ENCODE measurements at places on chromosomes 5 and 9.

DNA sequence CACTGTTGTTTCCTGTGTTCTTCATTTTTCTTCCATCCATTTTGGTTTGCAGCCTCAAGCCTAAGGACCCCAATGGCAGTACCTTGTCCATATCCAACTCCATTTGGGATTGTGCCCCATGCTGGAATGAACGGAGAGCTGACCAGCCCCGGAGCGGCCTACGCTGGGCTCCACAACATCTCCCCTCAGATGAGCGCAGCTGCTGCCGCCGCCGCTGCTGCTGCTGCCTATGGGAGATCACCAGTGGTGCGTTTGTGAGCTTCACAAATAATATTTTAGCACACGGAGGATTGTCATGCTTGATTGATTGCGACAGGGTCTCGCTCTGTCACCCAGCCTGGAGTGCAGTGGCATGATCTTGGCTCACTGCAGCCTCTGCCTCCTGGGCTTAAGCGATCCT lies 136.8 kb downstream of the TLE4 start:
- no peak for DNase-seq

DNA sequence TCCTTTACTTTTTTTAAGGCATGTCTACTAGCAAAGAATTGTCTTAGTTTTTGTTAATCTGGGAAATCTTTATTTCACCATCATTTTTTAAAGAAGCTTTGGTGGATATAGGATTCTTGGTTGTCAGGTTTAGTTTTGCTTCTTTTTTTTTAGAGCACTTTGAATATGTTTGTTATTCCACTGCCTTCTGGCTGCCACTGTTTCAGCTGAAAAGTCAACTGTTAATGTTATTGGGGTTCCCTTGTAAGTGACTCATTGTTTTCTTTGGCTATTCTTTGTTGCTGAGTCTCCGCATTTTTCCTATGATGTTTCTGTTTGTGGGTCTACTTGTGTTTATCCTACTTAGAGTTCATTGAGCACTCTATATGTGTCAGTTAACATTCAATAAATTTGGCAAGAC lies 44.4 kb downstream of the PHAX start:
- DNase-seq, result no peak

DNA sequence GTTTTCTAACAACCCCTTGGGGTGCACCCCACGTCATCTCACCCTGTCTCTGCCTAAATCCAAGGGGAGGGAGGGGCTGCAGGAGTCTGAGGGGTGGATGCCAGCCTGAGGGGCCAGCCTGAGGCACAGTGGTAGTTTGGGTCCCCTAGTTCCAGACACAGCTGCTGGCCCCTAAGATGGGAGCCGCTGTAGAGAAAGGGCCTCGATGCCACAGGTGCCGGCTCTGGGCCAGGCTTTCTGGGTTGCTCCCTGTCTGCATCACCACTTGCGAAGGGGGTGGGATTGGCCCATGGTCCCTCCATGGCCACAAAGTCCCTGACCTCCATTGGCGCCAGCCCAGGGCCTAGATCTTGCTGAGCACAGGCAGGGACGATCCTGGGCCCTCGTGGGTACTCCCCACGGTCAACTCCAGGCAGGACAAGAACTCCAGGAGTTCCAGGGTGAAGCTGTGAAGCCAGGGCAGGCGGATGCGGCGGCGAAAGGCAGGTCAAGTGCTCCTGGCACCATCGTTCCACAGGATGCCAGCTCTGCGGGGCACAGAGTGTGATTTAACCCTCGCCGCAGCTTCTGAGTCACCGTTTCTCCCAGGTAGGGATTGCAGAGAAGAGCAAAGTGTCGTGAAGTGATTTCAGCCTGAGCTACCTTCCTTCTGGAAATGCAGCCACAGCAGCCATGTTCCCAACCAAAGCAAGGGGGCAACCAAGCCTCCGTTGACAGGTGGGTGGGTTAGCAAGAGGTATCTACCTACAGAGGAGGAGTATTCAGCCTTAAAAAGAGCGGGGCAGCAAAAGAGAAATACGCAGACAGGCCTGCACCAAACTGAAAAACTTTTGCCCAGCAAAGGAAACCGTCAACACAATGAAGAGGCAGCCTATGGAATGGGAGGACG lies 41.6 kb upstream of the EXOC3 start:
- DNase-seq, result no peak

- DNase-seq, result no peak
These were observed 69.0 kb downstream of the WNK2 start for GRCh38 chr9:93252781-93253530.

DNA sequence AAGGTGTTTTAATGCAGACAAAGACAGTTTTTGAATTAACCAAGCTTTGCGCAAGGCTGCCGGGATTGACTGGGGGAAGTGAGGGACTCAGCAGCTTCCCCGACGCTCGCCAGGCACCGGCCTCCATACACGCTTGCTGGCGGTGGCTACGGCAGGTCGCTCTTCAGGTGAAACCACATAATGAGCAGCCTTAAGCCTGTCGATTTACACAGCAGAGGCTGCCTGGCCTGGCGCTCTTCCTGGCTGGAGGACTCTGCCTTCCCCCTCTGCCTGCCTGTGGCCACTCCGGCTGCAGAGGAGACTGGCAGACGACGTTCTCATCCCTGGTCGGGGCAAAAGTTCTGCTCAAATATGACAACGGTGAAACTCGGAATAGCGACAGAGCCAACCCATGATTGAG lies 9.0 kb upstream of the NOTCH1 start:
- no peak for DNase-seq

- DNase-seq, result no peak
These were observed 109.1 kb upstream of the ELL2 start for GRCh38 chr5:96070622-96071225.

DNA sequence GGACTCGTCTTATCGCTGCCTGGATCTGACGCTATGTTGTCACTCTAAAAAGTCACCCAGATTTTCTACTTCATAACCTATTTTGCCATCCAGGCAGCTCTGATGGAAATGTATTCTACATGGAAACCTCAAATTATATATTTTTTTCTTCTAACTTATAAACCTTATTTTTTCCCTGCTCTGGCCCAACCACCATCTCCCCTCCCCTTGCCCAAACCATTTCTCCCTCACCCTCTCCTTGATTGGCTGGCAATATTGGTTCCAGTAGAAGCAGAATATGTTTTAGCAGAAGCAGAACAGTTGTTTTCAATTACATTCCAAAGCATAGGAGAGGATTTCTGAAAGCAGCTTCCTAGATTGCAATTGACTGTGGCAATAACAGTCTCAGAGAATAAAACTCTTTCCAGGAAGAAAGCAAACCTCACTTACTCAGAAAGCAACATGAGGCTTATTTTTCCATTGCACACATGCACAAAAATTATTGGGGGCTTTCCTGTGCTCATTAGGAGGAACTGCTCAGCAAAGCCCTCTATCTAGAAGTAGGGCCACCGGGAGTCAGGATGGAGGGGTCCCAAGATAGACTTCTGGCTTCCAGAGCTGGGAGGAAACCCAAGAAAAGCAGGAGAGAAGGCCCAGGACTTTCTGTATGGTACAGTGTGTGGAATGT lies 191.8 kb downstream of the ESM1 start:
- no peak for DNase-seq

DNA sequence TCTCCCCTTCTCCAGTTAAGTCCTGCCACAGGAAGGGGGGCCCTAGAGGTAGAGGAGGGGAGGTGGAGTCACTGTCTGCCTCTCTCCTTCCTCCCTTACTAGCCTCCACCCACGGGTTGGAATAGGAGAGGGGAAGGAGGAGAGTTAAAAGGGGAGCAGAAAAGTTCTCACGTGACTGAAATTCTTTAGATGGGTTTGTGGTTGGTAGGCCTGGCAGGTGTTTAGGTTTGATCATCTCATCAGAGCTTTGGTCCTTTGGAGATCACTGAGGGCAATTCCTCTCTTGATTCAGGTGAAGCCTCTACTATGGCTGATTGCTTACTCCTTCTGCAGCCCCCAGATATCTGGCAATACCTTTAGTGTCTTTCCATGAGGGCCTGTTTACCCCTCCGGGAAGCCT lies 24.9 kb upstream of the C5orf63 start:
- no peak for DNase-seq

DNA sequence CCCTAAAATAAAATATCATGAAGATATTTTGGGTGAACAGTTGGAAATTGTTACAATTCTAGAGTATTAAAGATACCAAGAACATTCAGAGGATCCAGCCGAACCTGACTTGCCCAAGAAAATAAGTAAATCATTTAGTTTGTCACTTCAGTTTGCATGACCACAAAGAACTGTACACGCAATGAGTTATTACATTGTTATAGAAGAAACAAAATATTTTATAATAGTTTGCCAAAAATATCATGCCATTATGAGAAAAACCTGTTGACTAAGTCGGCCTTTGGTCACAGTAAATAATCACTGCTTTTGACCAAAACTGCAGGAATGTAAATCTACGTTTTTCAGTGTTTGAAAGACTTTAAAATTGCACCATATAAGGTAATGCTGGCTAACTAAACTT lies 27.9 kb downstream of the TRIO start:
- no peak for DNase-seq

GRCh38 chr9:107793541-107793940 lies 304.0 kb upstream of the KLF4 start:
- no peak for DNase-seq

- DNase-seq, result no peak
These were observed 1203.4 kb downstream of the MAT2B start for GRCh38 chr5:164708831-164709230.

Measured in stimulated activated CD8-positive, alpha-beta memory T cell treated with anti-CD3 and anti-CD28 coated beads, Interleukin-7, amount 100 ng/mL, for 1 hour (primary cell).